Bronchial smooth muscle cell (primary cell): ENCODE measurements at places on chromosomes 2 and 18. TPM values are rescaled to one million over a fixed set of nuclear protein-coding genes. Genes with fewer than 3 reads are reported as not detected.

The CFAP221 gene
- total RNA-seq: not detected in 2 replicates

The CNTNAP5 gene
- not detected in 2 replicates for total RNA-seq

The CCDC85A gene
- total RNA-seq: 0.32 TPM in 1 of 2 replicates, not detected in the other

The ANKRD29 gene
- 5.9 and 9.8 TPM in 2 replicates for total RNA-seq

The SAG gene
- under 0.01 TPM in 1 of 2 replicates, not detected in the other for total RNA-seq
